SHP77 (cell line): ENCODE measurements at places on chromosomes 1 and 21.
A peak's percentile ranks its signal among the peaks of the same experiment; 100 is the strongest.

DNA sequence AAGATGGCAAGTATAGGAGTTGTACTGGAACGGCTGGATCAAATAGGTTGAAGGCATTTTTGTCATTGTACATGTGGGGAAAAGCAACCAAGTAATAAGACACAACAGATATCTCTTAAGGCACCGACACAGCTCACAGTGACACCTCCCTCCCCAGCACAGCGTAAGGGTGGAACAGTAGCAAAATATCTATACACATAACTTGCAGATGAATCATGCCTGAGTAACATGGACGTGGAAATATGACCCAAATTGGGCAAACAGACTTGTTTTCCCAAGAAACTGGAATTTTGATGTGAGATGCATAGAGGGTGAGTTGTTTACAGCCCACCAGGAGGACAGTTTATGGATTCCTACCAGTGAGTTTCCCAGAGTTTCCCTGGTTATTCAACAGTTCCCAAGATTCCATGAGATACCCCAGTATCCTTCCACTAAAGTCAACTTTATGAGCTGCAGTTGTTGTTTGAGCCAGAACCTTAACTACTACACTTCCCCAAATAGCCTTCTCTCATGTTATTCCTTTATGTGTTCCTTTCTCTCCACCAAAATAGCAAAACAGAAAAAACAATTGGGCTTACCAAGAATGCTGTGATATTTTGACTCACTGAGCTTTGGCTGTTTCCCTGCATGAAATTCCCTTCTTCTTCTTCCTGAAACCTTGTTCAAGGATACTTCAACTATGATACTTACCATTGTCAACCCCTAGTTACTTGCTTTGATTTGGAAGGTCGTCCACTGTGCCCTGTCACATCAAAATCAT, 7.1 kb upstream of the DR1 start:
- no peak for DNase-seq

DNA sequence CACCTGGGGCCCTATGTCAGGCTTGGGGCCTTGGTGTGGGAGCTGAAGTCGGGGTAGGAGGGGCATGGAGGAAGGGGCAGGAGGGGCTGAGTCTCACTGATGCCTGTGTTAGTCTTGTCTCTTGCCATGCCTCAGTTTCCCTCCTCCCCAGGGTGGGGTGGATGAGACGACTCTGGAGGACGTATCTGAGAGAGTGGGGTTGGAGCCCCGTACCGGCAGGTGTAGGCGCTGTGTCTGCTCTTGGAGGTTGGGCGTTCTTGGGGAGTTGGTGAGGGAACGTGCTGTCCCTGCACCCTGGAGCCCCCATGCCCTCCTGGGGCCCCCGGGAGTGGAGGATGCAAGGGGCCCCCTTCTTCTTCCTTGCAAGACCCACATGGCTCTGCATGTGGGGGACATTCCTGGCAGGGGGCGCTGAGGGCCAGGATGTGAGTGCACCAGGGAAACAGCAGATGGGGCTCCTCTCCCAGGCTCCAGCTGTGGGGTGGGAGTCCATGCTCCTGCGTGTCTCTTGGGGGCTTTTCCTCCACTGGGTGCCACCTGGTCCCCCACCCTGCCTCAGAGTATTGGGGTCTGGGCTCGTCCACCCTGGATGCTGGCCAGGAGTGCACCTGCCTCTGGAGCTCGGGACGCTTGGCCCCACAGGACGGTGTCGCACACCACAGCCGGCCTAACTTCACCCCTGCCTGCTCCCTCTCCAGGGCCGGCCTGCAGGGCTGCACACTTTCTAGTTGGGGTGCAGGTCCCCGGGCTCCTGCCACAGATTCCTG, 1.4 kb upstream of the TNFRSF14 start:
- DNase-seq: no peak

DNA sequence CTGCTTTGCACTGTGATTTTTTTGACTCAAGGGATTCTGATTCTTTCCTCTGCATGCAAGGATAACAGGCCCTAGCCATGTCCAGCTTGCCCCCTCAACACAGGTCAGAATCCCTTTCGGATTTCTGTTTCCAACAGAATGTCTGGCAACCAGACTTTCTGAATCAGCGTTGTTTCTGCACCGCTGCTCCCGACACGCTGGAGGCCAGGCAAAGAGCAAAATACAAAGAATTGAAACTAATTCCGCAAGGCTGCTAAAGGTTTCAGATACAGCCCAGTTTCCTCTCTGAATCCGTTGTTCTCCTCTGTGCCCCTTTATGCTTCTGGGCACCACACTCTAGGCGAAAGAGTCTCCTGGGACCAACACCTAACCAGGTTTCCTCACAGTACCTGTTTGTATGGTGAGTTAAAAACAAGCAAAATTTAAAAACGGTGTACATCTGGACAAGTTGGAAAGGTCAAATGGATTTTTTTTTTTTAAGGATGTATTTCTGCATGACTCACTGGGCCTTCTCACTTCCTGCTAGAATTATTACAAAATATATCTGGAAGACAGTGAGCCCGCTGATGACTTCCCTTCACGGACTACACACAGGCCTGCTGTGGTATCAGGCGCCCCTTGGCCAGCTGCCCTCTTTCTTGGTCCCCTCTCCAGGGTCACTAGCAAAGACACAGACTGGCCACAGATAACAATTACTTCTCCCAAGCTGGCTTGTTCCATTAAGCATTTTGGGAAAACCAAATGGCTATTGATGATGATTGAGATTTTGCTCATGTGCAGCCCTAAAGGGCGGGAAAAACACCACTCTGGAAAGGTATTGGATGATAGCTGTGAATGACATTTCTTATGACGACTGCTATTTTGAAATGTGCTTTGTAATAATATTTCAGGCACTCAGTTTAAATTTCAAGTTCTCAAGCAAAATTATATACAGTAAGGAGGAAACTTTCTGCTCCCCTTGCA, 118.3 kb downstream of the TGFB2 start:
- no peak for DNase-seq

DNA sequence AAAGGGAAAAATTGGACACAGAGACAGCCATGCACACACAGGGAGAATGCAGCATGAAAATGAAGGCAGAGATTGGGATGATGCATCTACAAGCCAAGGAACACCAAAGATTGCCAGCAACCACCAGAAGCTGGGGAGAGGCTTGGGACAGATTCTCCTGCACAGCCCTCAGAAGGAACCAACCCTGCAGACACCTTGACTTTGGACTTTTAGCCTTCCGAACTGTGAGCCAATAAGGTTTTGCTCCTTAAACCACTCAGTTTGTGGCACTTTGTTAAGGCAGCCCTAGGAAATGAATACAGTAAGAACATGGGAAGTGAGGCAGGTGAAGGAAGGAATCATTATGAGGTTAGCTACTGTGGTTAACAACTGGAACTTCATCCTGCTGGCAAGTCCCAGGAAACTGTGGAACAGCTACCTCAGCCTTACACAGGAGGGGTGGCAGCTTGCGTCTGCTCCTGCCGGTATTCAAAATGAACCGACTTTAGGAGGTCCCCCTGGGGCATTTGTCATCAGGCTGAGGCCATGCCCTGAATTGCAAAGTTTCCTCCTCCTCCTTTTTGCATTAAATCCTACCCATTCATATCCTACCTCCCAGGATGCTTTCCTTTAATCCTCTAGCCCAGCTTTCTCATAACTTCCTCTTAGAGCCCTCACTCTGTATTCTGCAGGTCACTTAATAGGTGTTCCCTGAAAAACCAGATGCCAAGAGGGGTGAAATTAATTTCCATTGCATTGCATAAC, 15.4 kb downstream of the CD247 start:
- no peak for DNase-seq

DNA sequence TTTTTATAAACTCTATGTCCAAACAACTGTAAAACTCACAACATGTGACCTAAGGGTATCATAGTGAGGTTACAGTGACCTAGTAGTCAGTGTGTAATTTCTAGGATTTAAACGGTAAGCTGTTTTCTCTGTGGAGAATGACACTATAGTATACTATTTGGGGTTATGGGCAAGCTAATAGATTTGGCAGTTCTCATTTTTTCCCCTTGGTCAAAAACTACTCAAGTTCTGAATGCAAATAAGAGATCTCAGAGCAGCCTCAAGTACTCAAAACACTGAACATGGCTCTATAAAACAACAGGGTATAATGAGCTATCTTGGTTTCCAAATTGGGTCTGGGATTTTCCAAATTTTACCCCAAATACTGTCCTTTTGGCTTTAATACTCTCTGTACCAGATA, 88.5 kb upstream of the HMCN1 start:
- no peak for DNase-seq

DNA sequence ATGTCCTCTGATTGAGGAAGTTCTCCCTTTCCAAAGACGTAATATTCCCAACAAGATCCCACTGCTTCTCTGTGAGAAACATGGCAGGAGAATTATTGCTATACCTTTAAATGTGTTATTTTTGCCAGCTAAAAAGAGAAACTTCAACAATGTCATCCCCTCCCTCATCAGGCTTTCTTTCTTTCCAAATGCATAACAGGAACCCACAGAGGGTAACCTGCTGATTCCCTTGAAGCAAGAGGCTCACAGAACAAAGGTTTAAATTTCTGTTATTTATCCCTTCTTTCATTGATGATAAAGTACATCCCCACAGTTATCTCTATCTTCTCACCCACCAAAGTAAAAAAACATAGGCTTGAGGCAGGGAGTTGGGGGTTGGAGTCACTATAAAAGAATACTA, 102.1 kb downstream of the SLC30A10 start:
- DNase-seq: no peak

- DNase-seq: no peak
Measured at GRCh38 chr1:23179862-23180261, 11.2 kb upstream of the LUZP1 start.

DNA sequence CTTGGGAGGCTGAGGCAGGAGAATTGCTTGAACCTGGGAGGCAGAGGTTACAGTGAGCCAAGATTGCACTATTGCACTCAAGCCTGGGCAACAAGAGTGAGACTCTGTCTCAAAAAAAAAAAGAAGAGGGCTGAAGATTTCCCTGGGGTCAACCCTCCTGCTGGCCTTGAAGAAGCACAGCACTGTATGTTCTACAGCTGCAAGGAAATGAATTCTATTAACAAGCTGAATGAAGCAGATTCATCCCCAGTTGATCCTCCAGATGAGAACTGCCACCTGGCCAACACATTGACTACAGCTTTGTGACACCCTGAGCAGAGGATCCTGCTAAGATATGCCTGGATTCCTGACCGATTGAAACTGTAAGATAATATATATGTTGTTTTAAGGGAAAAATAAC, 129.5 kb downstream of the ADSS2 start:
- DNase-seq: no peak

- no peak for DNase-seq
Measured at GRCh38 chr1:47870946-47871676, 126.1 kb downstream of the TRABD2B start.

- DNase-seq: no peak
Measured at GRCh38 chr1:26921126-26921539, 410 bp upstream of the NUDC start.

DNA sequence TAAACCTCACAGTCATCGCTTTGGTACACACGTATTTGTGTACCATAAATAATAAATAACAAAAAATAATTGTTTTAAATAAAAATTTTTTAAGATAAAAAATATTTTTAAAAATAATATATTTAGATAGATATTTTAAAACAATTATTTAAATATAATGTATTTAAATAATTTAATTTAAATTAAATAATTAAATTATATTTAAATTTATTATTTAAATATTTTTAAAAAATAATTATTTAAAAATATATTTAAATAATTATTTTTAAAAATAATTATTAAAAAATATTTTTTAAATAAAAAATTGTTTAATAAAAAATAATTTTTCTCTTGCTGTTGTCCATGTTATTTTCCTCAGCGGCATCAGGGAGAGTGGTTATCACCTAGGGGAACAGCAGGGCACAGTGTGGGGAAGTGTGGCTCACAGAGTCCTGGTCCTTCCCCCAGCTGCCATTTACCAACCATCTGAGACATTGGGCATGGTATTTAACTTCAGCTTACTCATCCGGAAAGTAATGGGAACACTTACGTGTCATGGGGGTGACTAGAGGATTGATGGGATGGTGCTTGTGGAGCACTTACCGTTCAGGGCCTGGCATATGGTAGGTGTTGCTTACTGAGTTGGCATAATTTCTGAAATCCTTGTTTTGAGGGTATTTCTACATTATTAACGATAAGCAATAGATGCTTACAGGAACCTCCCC, 92.9 kb upstream of the TSPAN2 start:
- DNase-seq: no peak

- peak; percentile 43 for DNase-seq
Measured at GRCh38 chr1:230424391-230425251, 1.5 kb downstream of the PGBD5 start.

DNA sequence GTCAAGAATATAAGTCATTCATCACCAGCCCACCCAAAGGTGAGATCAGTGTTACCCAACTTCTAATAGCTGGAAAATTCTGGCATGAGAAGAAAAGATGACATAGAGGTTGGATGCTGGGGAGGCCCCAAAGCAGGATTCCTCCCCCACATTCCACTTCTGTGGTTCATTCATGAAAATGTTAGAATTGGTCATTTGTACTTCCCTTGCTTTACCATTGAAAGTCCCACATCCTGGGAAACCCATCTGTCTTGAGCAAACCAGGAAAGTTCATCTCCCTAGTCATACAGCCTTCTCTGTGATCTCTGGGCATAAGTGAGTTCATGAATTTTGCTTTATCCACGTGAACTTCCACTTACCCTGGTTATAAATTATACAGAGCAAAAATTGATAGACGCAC, 66.8 kb downstream of the SERINC2 start:
- DNase-seq: no peak

- DNase-seq: no peak
Measured at GRCh38 chr1:175935566-175936115, 192.2 kb upstream of the TNR start.

DNA sequence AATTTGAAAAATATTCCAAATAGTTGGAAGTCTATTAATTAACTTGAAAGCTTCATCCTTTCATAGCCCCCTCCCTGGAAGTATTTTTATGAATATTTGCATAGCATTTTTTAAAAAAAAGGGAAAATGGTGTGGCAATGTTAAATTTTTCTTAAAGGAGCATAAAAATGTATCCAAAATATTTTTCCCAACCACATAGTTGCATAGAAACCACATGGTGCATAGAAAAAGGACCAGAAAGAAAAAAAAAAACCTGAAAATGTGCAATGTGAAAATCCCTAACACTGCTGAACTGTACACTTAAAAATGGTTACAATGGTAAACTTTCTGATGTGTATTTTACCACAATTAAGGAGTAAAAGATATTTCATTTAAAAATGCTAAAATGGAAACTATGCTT, 8.0 kb downstream of the C1orf167 start:
- no peak for DNase-seq

DNA sequence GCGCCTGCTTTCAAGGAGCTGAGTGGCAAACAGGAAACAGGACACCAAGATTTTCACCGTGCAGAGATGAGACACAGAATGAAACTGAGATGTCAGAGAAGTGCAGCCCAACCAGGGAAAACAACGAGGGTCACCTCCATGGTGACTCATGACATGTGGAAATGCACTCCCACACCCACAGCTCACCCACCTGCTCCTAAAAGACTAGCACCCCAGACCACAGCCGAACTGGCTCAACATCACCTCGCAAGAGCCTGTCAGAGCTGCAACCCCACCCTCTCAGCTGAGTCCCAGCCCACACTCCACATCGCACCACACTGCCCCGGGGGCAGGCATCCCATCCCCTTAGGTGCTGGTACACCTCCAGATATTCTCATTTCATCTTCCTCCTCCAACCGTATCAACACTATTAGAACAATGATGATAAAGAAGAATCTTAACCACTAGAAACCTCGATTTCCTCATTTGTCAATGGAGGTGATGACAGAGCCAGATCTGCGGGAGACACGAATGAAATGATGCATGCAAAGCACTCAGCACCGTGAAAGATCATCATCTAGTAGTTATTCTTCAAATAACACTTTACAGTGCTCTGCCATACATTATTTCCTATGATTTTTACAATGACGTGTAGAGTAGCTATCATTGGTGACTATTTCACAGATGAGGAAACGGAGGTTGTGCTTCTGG, 103.2 kb downstream of the DMRTB1 start:
- no peak for DNase-seq
